Stimulated activated CD8-positive, alpha-beta memory T cell treated with anti-CD3 and anti-CD28 coated beads, Interleukin-2, amount 100 ng/mL, for 1 hour (primary cell): ENCODE measurements at places on chromosomes 5 and 9.

DNA sequence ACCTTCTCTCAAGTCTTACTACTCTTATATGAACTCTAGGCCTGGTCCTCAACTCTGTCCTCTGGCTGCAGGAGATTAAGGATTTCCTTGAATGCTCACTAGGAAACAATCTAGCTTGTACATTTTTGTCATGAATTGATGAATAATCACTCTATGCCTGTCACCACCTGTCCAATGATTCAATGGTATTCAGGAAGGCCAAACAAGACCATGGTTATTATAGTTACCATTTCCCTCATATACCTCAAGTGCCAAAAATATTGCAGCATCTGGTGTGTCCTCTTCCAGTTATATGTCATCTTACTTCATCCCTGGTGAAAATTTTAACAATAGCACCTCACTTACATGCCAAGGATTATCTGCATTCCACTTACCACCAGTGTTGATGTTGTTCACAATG, 179.0 kb upstream of the MOCS2 start:
- no peak for DNase-seq

DNA sequence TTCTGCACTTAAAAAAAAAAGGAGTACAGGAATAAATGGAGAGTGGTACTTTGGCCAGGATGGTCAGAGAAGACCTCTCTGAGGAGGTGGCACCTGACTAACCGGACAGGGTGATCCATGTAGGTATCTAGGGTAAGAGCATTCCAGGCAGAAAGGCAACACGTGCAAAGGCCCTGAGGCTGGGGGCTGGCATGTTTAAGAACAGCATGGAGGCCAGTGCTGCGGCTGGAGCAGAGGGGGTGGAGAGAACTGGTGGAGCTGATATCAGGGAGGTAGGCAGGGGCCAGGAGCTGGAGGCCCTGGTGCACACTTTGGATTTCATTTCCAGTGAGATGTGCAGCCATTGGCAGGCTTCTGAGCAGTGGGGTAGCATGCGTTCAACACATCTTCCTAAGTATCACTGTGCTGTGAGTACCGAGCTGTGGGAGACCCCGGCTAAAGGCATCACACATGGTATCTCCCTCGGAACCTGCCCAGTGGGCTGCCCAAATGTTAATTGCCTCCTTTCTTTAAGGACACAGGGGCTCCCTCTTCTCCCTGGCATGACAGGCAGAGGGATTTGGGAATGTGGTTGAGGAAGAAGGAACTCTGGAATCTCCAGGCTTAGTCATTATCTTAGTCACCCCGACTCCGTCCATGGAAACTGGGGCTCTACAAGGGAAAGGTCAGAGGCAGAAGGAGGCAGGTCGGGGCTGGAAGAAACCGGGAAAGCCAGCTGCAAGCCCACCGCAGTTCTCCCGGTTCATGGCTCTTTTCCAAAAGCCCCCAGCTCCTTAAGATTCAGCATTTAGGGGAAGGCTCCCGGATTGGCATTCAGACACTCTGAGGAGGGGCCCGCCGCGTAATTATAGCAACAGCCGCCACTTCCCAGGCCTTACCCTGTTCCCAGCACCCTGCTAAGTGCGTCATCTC, 18.6 kb downstream of the SLC6A7 start:
- DNase-seq = no peak

DNA sequence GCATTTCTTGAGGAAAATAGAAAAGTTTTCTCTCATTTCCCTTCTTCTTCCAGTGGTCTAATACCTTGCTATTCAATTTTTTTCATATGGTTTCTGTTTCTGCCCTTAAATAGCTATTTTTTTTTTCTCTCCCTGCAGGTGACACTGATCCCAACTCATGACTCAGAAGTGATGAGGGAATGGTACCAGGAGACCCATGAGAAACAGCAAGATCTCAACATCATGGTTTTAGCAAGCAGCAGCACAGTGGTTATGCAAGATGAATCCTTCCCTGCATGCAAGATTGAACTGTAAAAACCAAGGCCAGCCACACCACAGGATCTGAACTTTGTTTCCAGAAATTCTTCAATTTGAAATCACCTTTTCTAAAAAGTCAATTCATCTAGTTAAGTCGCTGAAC, 97.7 kb downstream of the MAP1B start:
- no peak for DNase-seq

DNA sequence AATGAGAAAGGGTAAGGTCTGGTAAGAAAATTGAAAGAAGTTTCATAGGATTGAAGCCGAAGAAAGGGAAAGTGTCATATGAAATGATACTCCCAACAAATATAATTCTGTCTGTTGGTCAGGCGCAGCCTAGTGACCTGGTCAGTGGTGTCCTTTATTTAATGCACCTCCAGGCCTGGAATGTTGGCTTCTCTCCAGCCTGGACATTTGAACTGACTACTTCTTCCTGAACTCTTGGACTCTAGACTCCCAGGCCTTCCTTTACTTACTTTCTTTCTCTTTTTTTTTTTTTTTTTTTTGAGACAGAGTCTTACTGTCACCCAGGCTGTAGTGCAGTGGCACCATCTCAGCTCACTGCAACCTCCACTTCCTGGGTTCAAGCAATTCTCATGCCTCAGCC, 1381.5 kb upstream of the WWC1 start:
- DNase-seq = no peak

DNA sequence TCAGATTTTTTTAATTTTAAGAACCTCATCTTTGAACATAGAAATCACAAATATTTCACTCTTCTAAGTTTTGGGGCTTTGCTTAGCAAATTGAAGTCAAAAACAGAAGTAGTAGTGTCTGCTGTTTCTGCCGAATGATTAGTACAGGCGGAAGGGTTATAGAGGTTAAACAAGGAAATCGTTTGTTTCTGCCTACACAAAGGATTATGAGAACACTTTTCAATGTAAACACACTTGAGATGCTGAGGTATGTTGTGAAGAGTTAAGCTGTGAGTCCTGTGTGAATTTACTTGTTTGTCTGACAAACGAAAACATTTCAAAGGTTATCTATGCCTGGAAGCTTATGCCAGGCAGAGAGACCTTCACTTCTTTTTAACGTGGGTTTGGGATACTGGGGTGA, 224.8 kb downstream of the CETN3 start:
- no peak for DNase-seq

- no peak for DNase-seq
Measured at GRCh38 chr5:135013445-135013844, 20.6 kb downstream of the PITX1 start.

DNA sequence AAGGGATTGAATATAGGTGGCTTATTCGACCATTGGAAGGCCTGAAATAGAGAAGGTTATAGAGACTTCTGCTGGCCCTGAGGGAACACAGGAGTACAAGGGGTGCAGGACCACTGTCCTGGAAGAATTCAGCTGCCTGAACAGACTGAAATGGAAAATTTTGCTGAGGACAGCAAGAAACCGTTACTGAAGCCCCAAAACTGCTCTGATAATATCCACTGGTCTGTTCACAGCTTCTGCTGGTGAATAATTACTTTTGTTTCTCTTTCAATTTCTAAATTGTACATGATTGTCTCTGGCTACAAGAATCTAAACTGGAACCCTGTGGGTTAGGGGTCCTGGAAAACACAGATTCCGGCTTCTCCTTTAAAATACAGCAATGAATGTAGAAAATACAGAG, 218.5 kb upstream of the CDH12 start:
- DNase-seq = no peak

- no peak for DNase-seq
Measured at GRCh38 chr5:143509758-143510221, 106.3 kb upstream of the NR3C1 start.

- no peak for DNase-seq
Measured at GRCh38 chr9:18126831-18127498, 347.0 kb upstream of the ADAMTSL1 start.

GRCh38 chr5:128630121-128630520, 92.1 kb upstream of the FBN2 start:
- no peak for DNase-seq

DNA sequence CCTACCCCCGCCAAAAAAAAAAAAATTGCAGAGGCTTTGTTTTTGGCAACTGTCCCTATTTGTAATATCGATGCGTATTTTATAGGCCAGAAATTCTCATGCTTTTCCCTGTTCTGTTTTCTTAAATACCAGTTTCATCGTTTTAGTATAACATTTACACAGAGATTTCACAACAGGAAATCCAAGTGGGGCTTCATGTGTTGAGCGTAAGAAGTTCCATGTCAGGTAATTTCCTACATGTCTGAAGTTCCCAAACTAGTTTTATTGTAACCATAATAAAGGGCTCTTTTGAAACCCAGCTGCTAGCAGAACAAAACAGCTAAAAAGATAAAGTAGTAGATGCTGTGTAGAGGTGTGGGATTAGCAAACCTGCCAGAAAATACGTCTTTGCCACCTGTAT, 4.2 kb downstream of the SMC5 start:
- no peak for DNase-seq

- no peak for DNase-seq
Measured at GRCh38 chr5:134090522-134090921, 24.0 kb upstream of the TCF7 start.

GRCh38 chr9:123353041-123353440, 3.0 kb upstream of the CRB2 start:
- no peak for DNase-seq

GRCh38 chr9:113359385-113359784, 10.0 kb downstream of the BSPRY start:
- DNase-seq = no peak

DNA sequence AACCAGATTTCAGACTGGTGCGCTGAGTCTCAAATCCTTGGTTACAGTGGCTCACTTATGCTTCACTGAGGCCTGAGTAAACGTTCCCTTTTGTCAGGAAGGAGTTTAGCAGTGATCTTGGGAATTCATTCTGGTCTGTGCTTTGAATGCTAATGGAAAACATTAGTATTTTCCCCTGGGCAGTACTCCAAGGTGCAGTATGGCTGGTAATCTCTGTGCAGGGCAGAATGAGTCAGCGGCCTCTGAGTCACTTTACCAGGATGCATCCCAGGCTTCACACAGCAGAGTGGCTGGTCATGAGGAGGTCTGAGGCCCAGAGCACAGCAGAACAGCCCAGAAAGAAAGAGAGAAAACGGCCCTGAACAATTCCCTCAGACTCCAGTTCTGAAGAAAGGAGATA, 54.0 kb downstream of the PCA3 start:
- DNase-seq = no peak

DNA sequence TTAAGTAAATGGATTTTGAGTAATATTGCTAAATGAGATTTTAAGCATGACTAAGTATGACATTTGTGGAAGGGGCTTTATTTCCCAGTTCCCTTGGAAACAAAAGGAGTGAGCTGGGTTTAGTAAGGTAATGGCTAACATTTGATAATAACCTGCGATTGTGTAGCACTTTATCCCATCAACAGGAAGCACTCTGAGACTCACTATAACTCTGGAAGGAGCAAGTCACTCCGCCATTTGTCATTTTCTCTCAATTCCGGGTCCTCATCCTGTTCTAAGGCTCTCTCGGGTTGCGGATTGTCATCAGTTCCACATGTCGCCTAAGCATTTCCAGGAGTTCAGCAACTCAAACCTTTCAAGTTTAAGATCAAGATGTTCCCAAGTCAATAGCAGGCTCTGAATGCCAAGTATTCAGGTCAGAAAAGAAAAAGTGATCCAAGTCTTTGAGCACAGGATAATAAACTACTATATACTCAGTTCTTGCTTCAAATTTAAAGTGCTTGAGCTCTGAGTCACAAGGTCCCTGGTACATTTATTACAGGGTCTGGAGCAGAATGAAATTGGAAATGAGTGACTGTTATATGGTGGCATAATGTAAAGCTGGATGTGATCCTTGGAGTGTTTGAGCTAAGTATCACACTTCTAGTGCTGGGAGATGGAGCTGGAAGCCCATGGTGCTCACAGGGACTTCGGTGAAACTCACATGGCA, 39.3 kb downstream of the CAPSL start:
- no peak for DNase-seq

GRCh38 chr9:33476503-33476902, 2.8 kb upstream of the NOL6 start:
- DNase-seq = no peak

DNA sequence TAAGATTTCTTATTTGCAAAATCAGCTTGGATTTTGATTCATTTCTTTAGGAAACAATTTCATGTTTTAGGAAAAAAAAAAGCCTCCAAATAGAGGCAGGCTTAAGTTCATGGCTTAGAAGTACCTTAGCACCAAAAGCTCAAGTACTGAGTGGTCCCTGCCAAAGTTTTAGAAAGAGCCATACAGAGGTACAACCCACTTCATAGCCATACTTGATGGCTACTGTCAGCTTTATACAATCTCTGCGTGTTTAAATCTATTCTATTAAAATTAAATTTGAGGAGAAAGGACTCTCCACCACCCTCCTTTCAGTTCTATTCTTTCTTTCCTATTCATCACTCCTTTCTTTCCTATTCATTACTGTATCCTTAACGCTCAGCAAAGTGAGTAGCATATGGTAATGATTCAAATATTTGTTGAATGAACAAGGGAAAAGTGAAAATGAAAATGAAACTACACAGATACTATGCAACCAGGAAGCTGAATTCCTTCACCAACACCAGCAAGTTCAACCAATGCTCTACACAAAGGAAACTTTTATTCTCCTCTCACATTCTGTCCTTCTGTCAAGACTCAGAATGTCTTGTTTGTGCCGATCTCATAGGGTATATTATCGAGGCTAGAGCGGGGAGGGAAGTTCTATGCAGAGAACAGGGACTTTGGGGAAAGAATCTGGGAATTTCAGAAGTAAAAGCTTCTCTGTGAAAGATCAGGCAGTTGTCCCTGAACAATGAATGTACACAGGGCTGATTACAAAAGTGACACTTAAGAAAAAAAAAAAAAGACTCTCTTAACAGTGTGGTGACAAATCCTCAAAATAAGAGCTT, 138.6 kb upstream of the SPEF2 start:
- DNase-seq = no peak

DNA sequence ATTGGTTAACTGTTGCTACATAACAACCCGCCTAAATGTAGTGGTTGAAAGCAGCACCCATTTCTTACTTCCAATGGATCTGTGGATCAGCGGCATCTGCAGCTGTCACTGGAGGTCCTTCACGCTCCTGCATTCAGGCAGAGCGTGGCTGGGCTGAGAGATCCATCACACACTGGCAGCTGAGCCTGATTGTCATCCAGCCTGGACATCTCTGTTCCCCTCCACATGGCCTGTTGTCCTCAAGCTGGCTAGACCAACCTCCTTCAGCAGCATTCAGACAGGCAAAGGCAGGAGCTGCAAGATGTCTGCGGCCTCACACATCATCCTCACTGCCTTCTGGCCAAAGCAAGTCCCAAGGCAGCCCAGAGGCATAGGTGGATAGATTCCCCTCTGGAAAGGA, 36.9 kb downstream of the DYNC2I2 start:
- no peak for DNase-seq

DNA sequence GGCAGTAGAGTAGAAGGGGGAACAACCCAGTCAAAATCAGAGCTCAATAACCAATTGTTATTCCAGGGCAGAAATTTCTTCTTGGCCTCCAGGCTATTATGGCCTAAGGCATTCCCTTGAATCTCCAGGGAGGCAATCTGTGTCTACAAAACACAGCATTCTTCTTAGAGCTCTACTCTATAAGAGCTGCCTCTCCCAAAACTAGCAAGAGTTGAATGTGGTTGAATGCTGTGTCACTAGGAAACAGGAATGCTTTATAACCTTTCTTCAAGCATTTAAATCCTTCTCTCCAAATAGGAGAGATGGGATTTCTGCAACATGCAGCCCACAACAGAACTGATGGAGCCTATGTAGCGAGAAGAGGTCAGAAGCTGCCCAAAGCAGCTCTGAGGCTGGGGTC, 97.1 kb upstream of the APC start:
- no peak for DNase-seq
